ENCODE measurements at places on chromosomes 4 and X.

GRCh38 chr4:52968691-52969090 lies 106.6 kb downstream of the RASL11B start:
- DNase-seq, result no peak
- no peaks in the 10 kb centered on the region for H3K27me3 ChIP-seq
- H3K4me3 ChIP-seq, result no peak overlapping the region
- no peaks in the 10 kb centered on the region for H3K36me3 ChIP-seq

GRCh38 chr4:80811406-80811805 lies 219.1 kb upstream of the BMP3 start:
- no peaks in the 10 kb centered on the region for H3K36me3 ChIP-seq
- no peak overlapping the region for H3K4me3 ChIP-seq
- no peak overlapping the region for H3K27ac ChIP-seq
- no peaks in the 10 kb centered on the region for H3K4me1 ChIP-seq

- H3K27ac ChIP-seq, result peak overlapping the region; percentile 72
- H3K4me3 ChIP-seq, result peak overlapping the region; percentile 46
- H3K4me1 ChIP-seq, result peaks cover 62% of the 10 kb centered on the region
- no peaks in the 10 kb centered on the region for H3K36me3 ChIP-seq
- H3K27me3 ChIP-seq, result no peaks in the 10 kb centered on the region
- DNase-seq, result peak; percentile 72
Measured at GRCh38 chrX:124217304-124218251, 114.9 kb upstream of the TEX13D start.

DNA sequence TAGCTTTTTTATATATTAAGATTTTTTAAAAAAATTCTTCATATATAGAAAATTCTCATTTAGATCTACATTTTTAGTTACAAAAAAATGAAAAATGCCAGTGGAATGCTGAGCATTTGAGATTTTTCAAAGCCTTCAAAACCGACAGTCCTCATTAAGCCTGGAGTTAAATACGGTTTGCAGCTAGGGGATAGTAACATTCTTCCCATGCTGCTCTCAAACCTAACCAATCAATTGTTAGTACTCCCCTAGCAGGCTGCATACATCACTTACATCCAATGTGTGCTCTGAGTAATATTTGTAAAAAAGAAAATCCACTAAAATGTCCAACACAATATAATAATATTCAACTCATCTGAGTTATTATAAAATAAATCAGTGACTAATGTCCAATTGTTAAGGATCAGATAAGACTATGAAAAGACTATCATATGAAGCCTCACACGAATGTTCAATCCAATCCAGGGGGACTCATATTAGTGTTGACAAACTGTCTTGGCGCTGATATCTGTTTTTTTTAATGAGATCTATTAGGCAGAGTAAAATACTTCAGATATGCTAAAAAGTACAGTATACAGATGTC lies 227.6 kb upstream of the MAB21L2 start:
- H3K4me3 ChIP-seq, result no peak overlapping the region
- no peak for DNase-seq
- H3K27me3 ChIP-seq, result no peaks in the 10 kb centered on the region
- H3K36me3 ChIP-seq, result no peaks in the 10 kb centered on the region
- H3K27ac ChIP-seq, result no peak overlapping the region

GRCh38 chrX:134641346-134641745 lies 16.9 kb downstream of the PLAC1 start:
- H3K4me1 ChIP-seq, result no peaks in the 10 kb centered on the region
- H3K27ac ChIP-seq, result no peak overlapping the region
- H3K4me3 ChIP-seq, result no peak overlapping the region
- no peaks in the 10 kb centered on the region for H3K27me3 ChIP-seq
- DNase-seq, result no peak
- no peaks in the 10 kb centered on the region for H3K36me3 ChIP-seq

DNA sequence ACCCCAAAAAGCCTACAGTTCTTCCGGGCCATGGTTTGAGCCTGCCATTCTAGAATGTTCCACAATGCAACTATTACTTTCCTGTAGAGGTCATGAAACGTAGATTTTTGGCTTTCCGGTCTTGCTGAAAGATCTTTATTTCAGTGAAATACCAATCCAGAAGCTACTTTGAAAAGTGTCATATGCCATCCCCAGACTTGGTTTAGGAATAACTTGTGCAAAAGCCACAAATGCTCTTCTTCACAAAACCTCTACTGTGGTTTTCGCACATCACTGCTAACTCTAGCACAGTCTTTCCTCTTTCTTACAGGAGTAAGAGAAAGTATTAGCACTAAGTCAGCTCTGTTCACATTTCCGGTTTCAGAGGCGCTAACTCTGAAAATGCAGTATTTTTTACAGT lies 12.7 kb upstream of the CD40LG start:
- H3K36me3 ChIP-seq, result no peaks in the 10 kb centered on the region
- H3K27me3 ChIP-seq, result no peaks in the 10 kb centered on the region
- H3K4me3 ChIP-seq, result peak overlapping the region; percentile 36
- H3K4me1 ChIP-seq, result peaks cover 62% of the 10 kb centered on the region
- DNase-seq, result peak; percentile 60

- H3K27me3 ChIP-seq, result no peaks in the 10 kb centered on the region
- H3K4me3 ChIP-seq, result no peak overlapping the region
- H3K4me1 ChIP-seq, result no peaks in the 10 kb centered on the region
- H3K27ac ChIP-seq, result no peak overlapping the region
Measured at GRCh38 chr4:169682372-169683047, 62.1 kb downstream of the CLCN3 start.

- DNase-seq, result no peak
- no peak overlapping the region for H3K27ac ChIP-seq
- no peaks in the 10 kb centered on the region for H3K27me3 ChIP-seq
- no peaks in the 10 kb centered on the region for H3K36me3 ChIP-seq
- H3K4me3 ChIP-seq, result no peak overlapping the region
Measured at GRCh38 chr4:52552778-52553177, 106.3 kb downstream of the USP46 start.

DNA sequence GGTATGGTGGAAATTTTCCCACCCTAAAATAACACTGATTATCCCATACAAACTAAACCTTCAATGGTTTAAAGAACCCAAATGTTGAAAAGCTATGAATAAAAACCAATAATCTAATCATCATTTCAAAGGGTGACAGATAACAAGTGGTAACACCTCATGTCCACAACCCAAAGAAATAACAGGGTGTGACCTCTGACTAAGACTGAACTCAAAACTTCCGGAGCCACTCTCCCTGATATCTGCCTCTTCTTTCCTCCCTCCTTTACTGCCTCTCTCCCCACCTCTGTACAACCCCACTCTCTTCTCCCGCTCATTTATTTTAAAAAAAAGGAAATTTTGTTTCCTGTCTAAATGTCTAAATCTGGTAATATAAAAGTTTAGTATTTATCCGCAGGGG lies 11.5 kb downstream of the FBXW7 start:
- no peak for DNase-seq
- no peak overlapping the region for H3K4me3 ChIP-seq
- no peak overlapping the region for H3K27ac ChIP-seq
- H3K27me3 ChIP-seq, result no peaks in the 10 kb centered on the region

- no peak for DNase-seq
- no peaks in the 10 kb centered on the region for H3K4me1 ChIP-seq
- no peaks in the 10 kb centered on the region for H3K36me3 ChIP-seq
- H3K4me3 ChIP-seq, result no peak overlapping the region
- no peaks in the 10 kb centered on the region for H3K27me3 ChIP-seq
Measured at GRCh38 chr4:183332447-183332846, 10.2 kb upstream of the CLDN24 start.

DNA sequence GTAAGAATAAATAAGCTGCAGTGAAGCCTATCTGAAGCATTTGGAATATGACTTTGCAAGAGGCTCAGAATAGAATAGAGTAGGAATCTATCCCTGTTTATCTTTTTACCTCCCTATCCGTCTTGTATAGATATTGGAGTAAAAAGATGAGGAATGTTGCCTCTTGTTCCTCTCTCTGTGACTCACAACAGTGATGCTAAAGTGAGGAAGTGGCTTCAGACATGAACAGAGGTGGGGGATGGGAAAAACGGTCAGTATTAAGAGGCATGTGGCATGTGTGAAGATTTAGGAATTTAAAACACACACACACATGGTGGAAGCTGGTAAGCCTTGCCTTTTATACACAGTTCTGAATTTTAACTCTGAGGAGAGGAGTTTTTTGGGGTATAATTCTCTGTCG lies 3.8 kb upstream of the DCAF4L1 start:
- H3K27me3 ChIP-seq, result no peaks in the 10 kb centered on the region
- H3K36me3 ChIP-seq, result no peaks in the 10 kb centered on the region
- no peak overlapping the region for H3K4me3 ChIP-seq
- no peaks in the 10 kb centered on the region for H3K4me1 ChIP-seq

GRCh38 chr4:137700072-137700471 lies 167.8 kb upstream of the PCDH18 start:
- no peaks in the 10 kb centered on the region for H3K4me1 ChIP-seq
- no peak overlapping the region for H3K4me3 ChIP-seq
- no peaks in the 10 kb centered on the region for H3K36me3 ChIP-seq
- no peak for DNase-seq
- no peaks in the 10 kb centered on the region for H3K27me3 ChIP-seq
- no peak overlapping the region for H3K27ac ChIP-seq

GRCh38 chrX:40150503-40150902 lies 52.7 kb upstream of the BCOR start:
- H3K27ac ChIP-seq, result no peak overlapping the region
- H3K27me3 ChIP-seq, result no peaks in the 10 kb centered on the region
- no peak overlapping the region for H3K4me3 ChIP-seq
- peaks cover 9% of the 10 kb centered on the region for H3K4me1 ChIP-seq
- no peaks in the 10 kb centered on the region for H3K36me3 ChIP-seq

DNA sequence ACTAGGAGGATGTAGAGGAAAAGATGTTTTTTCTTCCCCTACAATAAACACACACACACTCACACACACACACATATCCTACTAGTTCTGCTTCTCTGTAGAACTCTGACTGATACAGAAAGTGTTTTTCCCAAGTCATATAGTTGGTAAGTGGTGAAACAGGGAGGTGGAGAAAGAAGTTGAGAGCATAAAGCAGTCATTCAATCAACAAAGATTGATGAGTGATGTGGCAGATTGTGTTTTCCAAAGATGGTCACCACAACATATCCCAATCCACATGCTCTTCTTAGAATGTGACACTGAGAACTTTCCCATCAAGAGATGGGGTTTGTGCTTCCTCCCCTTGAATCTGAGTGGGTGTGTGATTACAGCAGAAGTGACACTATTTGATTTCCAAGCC lies 123.4 kb upstream of the ATP6AP2 start:
- no peaks in the 10 kb centered on the region for H3K27me3 ChIP-seq
- DNase-seq, result no peak
- no peaks in the 10 kb centered on the region for H3K36me3 ChIP-seq
- no peaks in the 10 kb centered on the region for H3K4me1 ChIP-seq
- H3K27ac ChIP-seq, result no peak overlapping the region

GRCh38 chrX:17860811-17861488 lies at the start of gene RAI2:
Gene RAI2 (minus strand): TSS chrX:17861298. CDS start chrX:17802010, 59,288 bp downstream.
- DNase-seq, result peak; percentile 51
- H3K27ac ChIP-seq, result no peak within 1 kb of the TSS
- H3K27me3 ChIP-seq, result no peaks in the 10 kb centered on the region

DNA sequence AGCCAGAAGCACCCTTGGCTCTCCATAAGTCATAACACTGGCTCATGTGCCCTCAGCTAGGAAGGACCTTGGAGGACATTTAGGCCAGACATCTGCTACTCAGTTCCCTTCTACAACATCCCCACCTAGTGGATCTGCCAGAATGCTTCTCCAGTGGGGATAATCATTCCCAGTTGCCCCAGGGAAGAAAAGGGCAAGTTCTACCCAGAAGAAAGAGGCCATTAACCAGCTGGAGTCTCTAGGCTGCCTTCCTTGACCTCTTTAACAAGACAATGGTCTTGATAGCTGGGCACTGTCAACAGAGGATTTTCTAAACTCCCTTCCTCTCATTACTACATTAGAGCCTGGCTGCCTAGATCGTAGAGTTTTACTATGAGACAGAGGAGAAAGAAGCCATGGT lies 42.0 kb downstream of the LGI2 start:
- H3K36me3 ChIP-seq, result no peaks in the 10 kb centered on the region
- H3K4me3 ChIP-seq, result no peak overlapping the region
- H3K27me3 ChIP-seq, result no peaks in the 10 kb centered on the region
- no peak for DNase-seq
- no peak overlapping the region for H3K27ac ChIP-seq

- no peak overlapping the region for H3K27ac ChIP-seq
- no peaks in the 10 kb centered on the region for H3K27me3 ChIP-seq
- no peak overlapping the region for H3K4me3 ChIP-seq
- H3K4me1 ChIP-seq, result no peaks in the 10 kb centered on the region
- no peak for DNase-seq
Measured at GRCh38 chr4:32142075-32142474, 1421.9 kb downstream of the PCDH7 start.

- no peak overlapping the region for H3K27ac ChIP-seq
- no peaks in the 10 kb centered on the region for H3K36me3 ChIP-seq
- no peak overlapping the region for H3K4me3 ChIP-seq
- H3K27me3 ChIP-seq, result no peaks in the 10 kb centered on the region
Measured at GRCh38 chr4:171281359-171281758, 531.8 kb upstream of the GALNTL6 start.

DNA sequence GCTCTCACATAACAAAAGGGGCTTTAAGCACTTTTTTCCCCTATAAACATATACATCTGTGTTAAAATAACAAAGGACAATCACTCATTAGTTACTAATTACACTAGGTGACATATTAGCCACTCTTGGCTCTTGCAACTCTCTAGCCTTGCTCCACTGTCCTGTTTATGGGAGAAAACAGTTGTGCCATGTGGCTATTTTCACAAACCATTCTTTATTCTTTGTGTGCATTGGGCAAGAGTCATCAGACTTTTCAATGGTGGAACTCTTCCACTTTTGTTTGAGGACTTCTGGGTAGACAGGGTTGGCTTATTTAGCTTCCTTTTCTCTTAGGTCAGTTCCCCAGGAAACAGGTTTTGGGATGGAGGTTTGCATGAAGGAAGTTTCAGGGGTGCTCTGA lies 16.0 kb upstream of the FAM149A start:
- H3K4me1 ChIP-seq, result no peaks in the 10 kb centered on the region
- H3K27ac ChIP-seq, result no peak overlapping the region
- no peak overlapping the region for H3K4me3 ChIP-seq
- H3K27me3 ChIP-seq, result no peaks in the 10 kb centered on the region

- H3K27ac ChIP-seq, result no peak overlapping the region
- H3K36me3 ChIP-seq, result no peaks in the 10 kb centered on the region
- no peak overlapping the region for H3K4me3 ChIP-seq
Measured at GRCh38 chr4:98006060-98006459, 137.2 kb downstream of the STPG2 start.

DNA sequence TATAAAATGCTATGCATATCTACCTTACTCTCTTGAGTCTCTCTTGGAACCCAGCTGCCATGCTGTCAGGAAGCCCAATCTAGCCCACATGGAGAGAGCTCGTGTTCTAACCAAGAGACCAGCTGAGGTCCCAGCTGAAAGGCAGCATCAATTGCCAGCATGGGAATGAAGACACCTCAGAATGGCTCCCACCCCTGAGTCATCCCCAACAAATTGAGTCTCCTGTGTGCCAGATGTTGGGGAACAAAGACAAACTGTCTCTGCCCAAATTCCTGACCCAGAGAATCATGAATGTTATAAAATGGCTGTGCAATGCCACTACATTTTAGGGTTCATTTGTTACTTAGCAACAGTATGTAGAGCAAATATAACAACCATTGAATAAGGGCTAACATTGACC lies 105.2 kb upstream of the STX18 start:
- H3K27ac ChIP-seq, result no peak overlapping the region
- DNase-seq, result no peak
- no peaks in the 10 kb centered on the region for H3K27me3 ChIP-seq
- H3K36me3 ChIP-seq, result no peaks in the 10 kb centered on the region
- H3K4me1 ChIP-seq, result no peaks in the 10 kb centered on the region
- no peak overlapping the region for H3K4me3 ChIP-seq

GRCh38 chr4:100450449-100450848 lies 67.4 kb downstream of the EMCN start:
- H3K4me3 ChIP-seq, result no peak overlapping the region
- no peak for DNase-seq
- no peak overlapping the region for H3K27ac ChIP-seq
- H3K27me3 ChIP-seq, result no peaks in the 10 kb centered on the region

All from naive thymus-derived CD4-positive, alpha-beta T cell (primary cell).